Hypothalamus (tissue), 51 donors: ENCODE measurements at places on chromosomes 7 and 10.

GRCh38 chr10:79182781-79183467 lies 114.2 kb downstream of the ZMIZ1 start:
- DNase-seq = no peak

GRCh38 chr7:88401009-88401623 lies 94.4 kb upstream of the STEAP4 start:
- no peak for DNase-seq

DNA sequence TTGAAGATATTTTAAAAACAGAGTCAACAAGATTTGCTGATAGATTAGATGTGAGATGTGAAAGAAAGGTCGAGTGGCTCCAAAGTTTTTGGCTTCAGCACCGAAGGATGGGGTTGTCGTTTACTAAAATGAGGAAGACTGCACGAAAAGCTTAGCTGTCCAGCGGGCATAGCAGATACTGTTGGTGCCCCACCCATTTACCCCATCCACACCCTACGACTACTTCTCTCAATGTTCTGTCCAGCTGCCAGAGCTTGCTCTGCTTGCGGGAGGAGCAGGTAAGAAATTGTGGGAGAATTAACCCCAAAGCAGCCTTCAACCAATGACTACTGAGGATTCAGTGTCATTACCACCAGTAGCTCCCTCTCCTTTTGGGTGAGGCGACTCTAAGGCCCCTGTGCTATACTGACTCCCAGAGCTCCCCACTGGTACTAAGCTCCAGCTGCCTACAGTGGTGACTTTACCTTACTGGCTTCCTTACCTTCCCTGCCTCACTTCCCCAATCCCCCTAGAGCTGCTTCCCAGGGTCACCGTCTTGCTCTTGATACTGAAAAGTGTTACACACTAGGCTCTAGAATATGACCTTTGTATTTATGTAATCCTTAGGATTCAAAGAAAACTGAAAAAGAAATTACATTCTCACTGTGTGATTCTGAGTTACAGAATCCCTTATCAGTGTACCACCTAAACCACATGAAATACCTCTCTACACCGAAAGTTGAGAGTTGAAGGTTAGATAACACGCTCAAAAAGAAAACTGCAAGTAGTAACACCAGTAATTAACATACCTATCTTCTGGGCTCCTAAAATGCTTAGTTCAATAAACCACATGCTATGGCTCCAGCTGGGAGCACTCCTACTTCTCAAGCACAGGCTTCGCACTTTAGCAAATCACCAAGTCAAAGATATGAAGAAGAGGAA lies 22.3 kb downstream of the CACUL1 start:
- DNase-seq = no peak

DNA sequence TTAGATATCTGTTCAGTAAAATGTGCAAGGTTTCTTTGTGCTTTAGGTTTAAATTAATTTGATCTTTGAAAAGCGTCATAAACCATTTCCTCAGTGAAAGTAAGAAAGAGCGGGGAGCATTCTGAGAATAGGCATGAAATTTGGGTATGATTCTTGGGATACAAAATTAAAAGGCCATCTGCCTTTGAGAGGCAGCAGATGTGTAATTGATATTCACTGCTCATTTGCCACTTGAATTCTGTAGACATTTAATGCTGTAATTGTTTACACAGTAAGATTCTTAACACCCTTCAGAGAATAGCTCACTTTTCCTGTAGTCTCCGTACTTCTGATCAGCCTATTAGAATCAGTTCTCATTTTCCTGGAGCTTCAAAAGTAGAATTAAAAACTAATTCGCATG lies 18.7 kb downstream of the FRMD4A start:
- no peak for DNase-seq

DNA sequence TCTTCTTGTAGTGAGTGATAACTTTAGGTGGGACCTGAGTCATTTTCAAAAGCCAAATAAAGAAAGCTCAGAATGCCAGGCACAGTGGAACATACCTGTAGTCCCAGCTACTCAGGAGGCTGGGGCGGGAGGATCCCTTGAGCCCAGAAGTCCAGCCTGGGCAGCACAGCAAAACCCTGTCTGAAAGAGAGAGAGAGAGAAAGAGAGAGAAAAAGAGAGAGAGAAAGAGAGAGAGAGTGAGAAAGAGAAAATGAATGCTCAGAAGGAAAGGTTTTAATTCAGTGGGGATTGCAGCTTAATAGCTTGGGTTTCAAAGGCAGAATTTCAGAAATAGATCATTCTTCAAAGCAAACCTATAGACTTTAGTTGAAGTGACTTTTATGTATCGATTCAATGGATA lies 25.7 kb downstream of the GPNMB start:
- no peak for DNase-seq

DNA sequence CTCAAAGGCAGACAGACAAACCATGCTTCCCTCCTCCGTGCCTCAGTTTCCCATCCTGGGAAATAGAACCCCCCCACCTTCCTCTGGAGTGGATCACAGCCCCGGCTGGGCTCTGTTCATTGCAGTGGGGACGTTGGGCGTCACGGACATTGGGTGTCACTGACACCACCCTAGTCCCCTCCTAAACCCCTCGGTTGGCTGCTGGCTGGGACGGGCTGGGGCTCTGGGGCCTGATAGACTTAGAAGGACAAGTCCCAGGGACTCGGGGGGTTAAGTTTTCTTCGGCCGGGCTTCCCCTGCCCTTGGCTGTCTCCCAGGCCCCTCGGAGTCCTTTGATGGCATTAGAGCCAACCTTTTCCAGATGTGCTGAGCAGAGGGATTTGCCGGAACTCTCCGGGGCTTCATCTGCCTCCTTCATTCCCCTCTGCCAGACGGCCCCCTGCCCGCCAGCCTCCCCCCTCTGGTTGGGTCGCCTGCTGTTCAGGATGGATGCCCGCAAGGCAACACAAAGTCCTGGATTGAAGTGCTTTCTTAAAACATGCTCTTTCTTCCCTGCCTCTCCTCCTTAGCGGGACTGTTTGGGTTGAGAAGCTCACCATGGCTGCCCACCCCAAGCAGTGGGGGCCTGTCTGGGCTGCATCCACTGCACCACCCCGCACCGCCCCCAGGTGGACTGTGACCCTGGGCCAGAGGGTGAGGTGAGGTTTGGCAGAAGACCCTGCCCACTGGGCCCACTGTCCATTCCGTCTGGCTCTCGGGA lies 73.0 kb downstream of the COL26A1 start:
- no peak for DNase-seq

GRCh38 chr10:51596695-51597094 lies 102.7 kb downstream of the CSTF2T start:
- no peak for DNase-seq

GRCh38 chr7:127897704-127898454 lies 133.4 kb downstream of the LRRC4 start:
- DNase-seq = no peak

DNA sequence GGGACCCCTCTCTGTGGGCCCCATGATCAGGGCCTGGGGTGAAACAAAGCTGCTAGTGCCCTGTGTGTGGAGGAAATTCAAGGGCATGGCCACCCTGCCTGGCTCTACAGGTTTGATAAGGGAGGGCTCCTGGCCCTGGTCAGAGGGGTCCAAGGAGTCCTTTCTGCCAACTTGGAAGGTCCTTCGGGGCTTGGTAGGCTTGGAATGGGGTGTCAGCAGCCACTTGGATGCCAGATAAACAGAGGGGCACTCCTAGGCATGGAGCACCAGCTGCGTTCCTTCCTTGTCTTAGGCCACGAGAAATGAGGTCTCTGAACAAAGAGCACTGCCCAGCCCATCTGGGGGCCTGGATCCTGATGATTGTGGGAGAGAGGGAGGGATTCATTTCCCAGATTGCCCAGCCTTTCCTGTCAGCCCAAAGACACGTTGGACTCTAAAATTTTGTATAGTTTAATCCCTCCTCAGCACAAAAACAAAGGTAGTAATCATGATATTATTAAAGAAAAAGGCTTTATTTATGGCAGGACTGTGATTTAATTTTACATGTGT lies 5.1 kb downstream of the MTURN start:
- DNase-seq = no peak

DNA sequence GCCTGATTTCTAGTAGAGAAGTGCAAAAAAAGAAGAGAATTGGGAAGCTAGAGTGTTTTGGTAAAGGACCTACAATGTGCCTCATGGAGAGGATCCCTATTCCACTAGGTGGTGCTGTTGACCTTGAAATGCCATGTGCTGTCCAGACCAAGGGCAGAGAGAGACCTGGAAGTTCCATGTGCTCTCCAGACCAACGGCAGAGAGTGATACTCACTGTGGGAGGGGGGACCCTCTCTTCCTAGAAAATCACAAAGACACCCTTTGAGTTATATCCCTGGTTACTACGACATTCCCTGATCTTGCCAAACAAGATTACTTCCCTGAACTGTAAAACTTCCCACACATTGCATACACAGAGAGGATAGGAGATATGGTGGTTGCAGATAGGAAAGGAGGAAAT lies 212.7 kb upstream of the ZNF804B start:
- DNase-seq = no peak

DNA sequence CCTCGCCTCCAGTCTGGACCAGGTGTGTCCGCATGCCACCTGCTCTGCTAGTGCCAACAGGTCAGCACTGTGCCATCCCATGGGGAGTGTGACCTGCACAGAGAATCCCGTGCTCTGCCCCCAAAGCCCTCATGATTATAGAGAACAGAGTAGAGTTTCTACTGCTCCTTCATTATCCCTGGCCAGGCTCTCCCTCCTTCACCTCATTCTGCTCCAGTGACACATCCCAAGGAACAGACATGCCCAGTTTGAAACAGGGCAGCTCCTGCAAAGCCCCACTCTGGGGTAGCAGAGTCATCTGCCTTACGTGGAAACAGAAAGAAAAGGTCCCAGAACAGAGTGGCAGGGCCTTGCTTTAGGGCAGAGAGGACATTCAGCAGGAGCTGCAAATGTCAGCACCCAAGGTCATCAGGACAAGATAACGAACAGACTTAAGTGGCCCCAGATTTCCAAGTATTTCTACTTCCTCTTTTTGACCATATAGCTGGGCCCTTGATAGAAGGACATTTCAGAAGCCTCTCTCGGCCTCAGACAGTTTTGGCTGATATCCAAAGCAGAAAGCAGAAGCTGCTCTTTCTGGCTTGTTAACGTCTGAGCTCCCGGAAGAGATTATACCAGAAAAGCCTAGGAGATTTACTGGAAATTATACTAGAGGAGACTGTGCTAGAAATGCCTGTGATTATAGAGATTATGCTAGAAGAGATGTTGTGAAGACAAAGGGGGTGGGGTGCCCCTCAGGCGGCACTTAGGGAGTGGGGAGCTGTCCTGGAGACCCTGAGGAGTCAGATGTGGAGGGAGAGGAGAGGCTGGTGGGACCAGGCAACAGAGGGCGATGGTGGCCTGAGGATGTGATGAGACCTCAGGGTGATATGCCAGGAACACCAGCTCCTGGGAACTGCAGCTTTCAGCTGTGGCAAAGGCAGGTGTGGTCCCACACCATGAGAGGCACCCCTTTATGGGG lies 12.6 kb downstream of the TMEM176B start:
- DNase-seq = no peak
